Left colon (tissue), 2 donors: ENCODE measurements at places on chromosomes 11 and 22. TPM values are rescaled to one million over a fixed set of nuclear protein-coding genes. Genes with fewer than 3 reads are reported as not detected.

CARD16 gene
- total RNA-seq: 34.3 TPM

PHLDA2 gene
- 36.7 TPM for total RNA-seq

KDM4E gene
- total RNA-seq: not detected

CDK2AP2 gene
- total RNA-seq: 86.2 TPM

- no peak for DNase-seq
These were observed 8.2 kb upstream of the MAFF start for GRCh38 chr22:38193580-38193979.

GRCh38 chr11:38246451-38246850 is 1648.4 kb upstream of the RAG2 start:
- DNase-seq: no peak

DNA sequence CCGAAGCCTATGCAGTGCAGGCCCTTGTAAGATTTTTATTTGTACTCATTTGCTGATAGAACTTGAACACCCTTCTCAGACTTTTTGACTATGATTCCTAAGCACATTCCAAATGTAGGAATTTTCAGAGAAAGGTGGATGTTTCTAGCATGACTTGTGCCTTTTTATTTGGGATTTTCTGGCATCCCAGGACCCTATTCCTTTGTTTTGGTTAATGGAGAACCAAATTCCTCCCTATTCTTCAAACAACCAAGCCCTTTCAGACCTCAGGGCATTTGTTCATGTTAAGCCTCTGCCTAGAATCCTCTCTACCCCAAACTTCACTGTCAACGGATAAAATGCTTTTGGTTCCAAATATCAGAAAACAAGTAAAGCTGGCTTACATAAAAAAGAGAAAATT is 371.1 kb downstream of the DDX10 start:
- no peak for DNase-seq

DNA sequence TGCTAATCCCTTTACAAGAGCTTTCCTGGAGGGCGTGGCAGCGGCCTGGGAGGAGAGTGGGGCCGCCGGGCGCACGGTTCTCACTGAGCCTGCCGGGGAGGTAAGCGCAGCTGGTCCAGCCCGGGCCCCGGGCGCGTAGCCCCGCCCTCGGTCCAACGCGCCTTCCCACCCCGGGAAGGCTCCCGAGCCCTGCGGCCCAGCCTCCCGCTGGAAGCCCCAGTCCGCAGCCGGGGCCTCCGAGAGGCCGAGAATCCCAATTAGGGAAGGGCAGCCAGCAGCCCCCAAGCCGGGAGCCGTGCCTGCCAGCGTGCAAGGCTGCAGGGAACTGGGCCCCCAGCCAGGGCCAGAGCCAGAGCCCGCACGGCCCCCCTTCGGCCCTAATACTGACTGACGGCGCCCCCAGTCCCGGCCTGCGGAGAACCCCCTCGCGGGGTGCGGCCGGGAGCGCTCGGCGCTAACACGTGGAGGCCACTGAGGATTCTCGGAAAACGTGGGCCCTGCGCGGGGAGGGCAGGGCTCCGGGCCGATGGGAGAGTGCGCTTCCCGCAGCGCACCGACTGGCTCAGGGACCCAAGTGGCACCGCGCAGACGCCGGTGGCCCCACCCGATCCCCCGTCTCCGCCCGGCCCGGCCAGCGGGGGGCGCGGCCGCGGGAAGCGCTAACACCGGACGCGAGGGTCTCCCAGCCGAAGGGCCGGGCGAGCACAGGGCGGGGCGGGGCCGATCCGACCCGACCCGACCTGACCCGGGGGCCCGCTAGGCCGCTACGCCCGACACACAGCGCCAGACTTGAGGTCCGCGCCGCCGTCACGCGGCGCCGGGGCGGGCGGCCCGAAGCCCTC is 5.7 kb downstream of the ZFTA start:
- DNase-seq: peak; percentile 54

GRCh38 chr11:59283825-59284772 is 71.4 kb upstream of the MPEG1 start:
- DNase-seq: peak; percentile 51

DNA sequence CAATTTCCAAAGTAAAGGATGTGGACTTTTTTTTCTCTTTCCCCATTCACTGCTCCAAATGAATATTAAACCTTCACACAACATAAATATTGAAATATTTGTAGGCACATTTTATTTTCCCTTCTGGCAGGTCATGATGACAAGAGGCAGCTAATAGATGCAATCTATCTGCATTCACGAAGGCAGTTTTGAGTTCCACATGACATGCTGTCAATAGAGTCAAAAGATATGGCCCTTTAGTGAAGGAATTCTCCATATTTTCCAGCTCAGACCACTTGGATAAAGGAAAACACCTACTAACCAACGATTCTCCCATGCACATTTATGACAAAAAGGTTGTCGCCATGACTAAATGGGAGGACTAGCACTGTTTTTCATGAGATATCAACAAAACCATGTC is 37.9 kb downstream of the TENM4 start:
- no peak for DNase-seq
